ENCODE measurements at places on chromosomes 4 and X. TPM values are rescaled to one million over a fixed set of nuclear protein-coding genes. Genes with fewer than 3 reads are reported as not detected.

DNA sequence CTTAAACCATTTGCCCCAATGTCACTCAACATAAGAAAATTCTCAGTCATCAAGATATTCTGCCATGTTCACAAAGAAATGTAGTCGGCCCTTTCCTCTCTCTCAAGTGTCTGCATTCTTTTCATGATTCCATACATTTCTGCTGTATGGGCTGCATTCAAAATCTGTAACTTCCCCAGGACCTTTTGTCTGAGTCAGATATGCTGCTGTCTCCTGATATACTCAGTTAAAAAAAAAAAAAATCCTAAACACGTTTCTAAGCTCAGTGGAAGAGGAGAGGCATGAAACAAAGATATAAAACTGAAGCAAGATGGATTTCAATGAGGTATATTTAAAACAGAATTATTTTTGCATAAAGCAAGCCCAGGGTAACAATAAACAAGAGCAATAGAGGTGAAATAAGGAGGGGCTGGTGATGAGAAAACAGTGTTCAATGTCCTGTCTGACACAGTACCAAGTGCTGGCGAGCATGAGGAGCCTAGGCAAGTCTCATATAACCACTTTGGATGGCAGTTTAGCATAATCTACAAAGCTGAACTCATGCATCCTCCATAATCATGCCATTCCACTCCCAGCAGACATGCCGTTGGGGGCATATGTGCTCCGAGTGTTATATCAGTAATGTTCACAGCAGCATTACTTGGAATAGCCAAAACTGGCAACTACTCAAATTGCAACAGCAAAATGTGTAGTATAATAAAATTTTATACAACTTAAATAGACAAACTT, 76.7 kb downstream of the MANBA start:
- DNase-seq: no peak

DNA sequence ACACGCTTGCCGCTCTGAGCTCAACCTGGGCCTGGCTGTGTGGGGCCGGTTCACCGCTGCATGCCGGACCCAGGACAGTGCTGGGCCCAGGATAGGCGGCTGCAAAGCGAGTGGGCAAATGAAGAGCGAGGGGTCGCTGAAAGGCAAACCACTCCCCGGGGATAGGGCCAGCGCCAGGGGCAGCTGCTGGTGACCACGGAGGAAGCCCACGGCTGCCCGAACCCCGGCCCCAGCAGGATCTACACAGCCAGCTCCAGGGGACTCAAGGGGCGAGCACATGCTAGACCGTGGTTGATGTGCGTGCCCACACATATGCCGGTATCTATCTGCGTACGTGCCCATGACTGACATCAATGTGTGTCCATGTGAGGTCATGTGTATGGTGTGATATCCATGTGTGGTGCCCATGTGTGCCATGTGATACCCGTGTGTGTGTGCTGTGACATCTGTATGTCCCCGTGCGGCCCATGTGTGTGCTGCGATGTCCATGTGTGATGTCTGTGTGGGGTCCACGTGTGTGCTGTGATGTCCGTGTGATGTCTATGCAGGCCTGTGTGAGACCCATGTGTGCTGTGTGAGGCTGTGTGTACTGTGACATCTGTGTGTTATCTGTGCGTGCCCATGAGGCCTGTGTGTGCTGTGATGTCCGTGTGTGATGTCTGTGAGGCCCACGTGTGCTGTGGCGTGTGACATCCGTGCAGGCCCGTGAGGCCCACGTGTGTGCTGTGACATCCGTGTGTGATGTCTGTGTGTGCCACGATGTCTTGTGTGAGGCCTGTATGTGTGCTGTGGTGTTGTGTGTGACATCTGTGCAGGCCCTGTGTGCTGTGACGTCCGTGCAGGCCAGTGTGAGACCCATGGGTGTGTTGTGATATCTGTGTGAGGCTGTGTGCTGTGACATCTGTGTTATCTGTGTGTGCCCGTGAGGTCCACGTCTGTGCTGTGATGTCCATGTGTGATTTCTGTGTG, 24.8 kb downstream of the CTBP1 start:
- no peak for DNase-seq

DNA sequence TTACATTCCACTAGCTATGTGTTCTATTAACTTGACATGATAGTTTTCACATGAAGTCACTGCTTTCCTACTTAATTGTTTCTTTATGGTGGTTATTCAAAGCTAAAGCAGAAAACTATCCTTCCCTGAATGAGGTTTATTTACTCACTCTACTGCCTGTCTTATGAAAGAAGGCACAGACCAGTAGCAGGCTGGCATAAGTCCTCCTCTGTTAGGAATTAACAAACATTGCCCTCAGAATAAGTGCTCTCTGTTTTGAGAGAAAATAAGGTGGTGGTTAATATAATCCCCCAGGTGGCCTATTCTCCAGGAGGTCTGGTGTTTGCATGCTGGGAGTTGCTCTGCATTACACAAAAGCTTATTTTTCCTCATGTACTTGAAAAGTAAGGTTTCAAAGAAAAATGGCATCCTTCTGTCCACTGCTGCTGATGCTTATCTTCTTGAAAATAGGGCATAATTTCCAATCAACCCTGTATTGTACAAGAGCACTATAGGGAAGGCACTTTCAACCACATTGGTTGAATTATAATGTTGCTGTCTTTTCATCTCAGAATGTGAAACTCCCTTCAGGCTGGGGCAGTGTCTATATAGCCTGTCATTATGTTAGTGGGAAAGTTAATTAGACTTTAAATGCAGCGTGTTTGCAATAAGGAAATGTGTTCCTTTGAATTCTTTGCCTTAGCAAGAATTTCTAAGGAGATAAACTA, 119.7 kb upstream of the TBC1D9 start:
- no peak for DNase-seq

GRCh38 chrX:109862433-109862832, 129.4 kb upstream of the ACSL4 start:
- DNase-seq: no peak

GRCh38 chr4:169668069-169668721, 47.8 kb downstream of the CLCN3 start:
- DNase-seq: no peak

GRCh38 chr4:38084877-38085711, 124.9 kb downstream of the PTTG2 start:
- peak; percentile 51 for DNase-seq

GRCh38 chrX:135425026-135425965, 3.6 kb downstream of the SMIM10L2A start:
- DNase-seq: no peak

GRCh38 chr4:64582492-64582891, 173.2 kb upstream of the TECRL start:
- no peak for DNase-seq

- no peak for DNase-seq
Observed at GRCh38 chr4:173821876-173822275, 291.8 kb upstream of the HAND2 start.

Gene SMR3B
- not detected for polyA plus RNA-seq

Gene MSMO1
- polyA plus RNA-seq: 25.0 TPM

Gene MAGEA10
- not detected for polyA plus RNA-seq

Data from forelimb muscle (tissue), 1 donor.